ENCODE measurements at places on chromosomes 16 and 17. TPM values are rescaled to one million over a fixed set of nuclear protein-coding genes. Genes with fewer than 3 reads are reported as not detected.

Gene ADGRG1
- total RNA-seq = 5.0 TPM

Gene PRMT7
- total RNA-seq = 33.9 TPM

Gene ACSM2A
- total RNA-seq = not detected

Gene VTN
- 3.5 TPM for total RNA-seq

Gene SNAI3
- total RNA-seq = not detected

Gene SPSB3
- 22.7 TPM for total RNA-seq

Gene UTP4
- total RNA-seq = 30.2 TPM

Gene SLC12A3
- total RNA-seq = not detected

Gene SLC43A2
- total RNA-seq = 13.5 TPM

Gene ADAP2
- total RNA-seq = not detected

Gene MT1F
- 0.29 TPM for total RNA-seq

Gene CCL7
- 1.5 TPM for total RNA-seq

Gene FBXW10B
- not detected for total RNA-seq

Gene RHOT1
- total RNA-seq = 20.8 TPM

Gene CHST6
- total RNA-seq = 0.54 TPM

Gene GCGR
- total RNA-seq = not detected

Gene CRYBA1
- not detected for total RNA-seq

Gene PPM1D
- 7.6 TPM for total RNA-seq

Gene OTOP3
- total RNA-seq = not detected

Gene G6PC1
- total RNA-seq = not detected

Gene PLK1
- 4.1 TPM for total RNA-seq

Gene FBXL20
- total RNA-seq = 11.5 TPM

Gene ZPBP2
- not detected for total RNA-seq

Gene UBALD1
- total RNA-seq = 9.1 TPM

Gene KRT14
- total RNA-seq = 0.34 TPM

Gene SPNS2
- total RNA-seq = not detected

Gene IL32
- 20.7 TPM for total RNA-seq

Gene KCNJ18
- total RNA-seq = not detected

Gene CTDNEP1
- 78.3 TPM for total RNA-seq

Gene TP53TG3C
- not detected for total RNA-seq

Gene TCAP
- total RNA-seq = 0.25 TPM

Gene ZNF624
- 8.9 TPM for total RNA-seq

Gene KRT17
- total RNA-seq = 7.1 TPM

Gene CCL1
- total RNA-seq = not detected

Gene JUP
- total RNA-seq = 23.7 TPM

Gene MKS1
- 7.9 TPM for total RNA-seq

Gene SULT1A1
- total RNA-seq = 35.3 TPM

Gene MYOCD
- total RNA-seq = not detected

Gene GPR179
- total RNA-seq = not detected

Gene CPHXL2
- not detected for total RNA-seq

Gene CDH1
- not detected for total RNA-seq

Gene TAF15
- 28.9 TPM for total RNA-seq

Gene CCL16
- not detected for total RNA-seq

Gene SOCS1
- 1.5 TPM for total RNA-seq

Gene SLFN14
- total RNA-seq = not detected

Gene MT1M
- 0.24 TPM for total RNA-seq

Gene MED13
- total RNA-seq = 22.9 TPM

Gene NAGS
- 1.6 TPM for total RNA-seq

Gene CD68
- 31.7 TPM for total RNA-seq

Gene TVP23A
- 1.2 TPM for total RNA-seq

Gene KRTAP2-2
- total RNA-seq = not detected

Gene RAB11FIP4
- total RNA-seq = 0.75 TPM

Gene NOG
- total RNA-seq = not detected

Gene ZNF821
- total RNA-seq = 3.5 TPM

Measured in cardiac ventricle fibroblast (primary cell).